ENCODE measurements at places on chromosomes 5 and 9. TPM values are rescaled to one million over a fixed set of nuclear protein-coding genes. Genes with fewer than 3 reads are reported as not detected.

ARPC5L gene
- 38.3 TPM for total RNA-seq

PCDHGA7 gene
- 11.6 TPM for total RNA-seq

DNA sequence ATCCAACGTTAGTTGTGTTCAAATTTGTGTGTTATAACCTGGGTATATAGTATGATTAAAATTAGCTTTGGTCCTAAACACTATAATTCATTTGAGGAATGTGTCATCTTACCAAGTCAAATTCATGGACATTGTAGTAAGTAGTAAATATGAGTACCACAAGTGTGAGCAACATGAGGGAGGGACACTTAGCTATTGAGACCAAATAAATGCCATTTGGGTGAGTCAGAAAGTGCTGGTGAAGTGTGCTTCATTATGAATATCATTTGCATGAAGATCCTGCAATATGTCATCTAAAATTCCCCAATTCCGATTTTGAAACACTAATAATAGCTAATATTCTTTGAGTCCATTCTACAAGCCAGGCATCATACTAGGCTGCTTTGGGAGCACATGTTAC lies 336.7 kb upstream of the KIF2A start:
- DNase-seq = no peak

PCDHA1 gene
- total RNA-seq = not detected

DNA sequence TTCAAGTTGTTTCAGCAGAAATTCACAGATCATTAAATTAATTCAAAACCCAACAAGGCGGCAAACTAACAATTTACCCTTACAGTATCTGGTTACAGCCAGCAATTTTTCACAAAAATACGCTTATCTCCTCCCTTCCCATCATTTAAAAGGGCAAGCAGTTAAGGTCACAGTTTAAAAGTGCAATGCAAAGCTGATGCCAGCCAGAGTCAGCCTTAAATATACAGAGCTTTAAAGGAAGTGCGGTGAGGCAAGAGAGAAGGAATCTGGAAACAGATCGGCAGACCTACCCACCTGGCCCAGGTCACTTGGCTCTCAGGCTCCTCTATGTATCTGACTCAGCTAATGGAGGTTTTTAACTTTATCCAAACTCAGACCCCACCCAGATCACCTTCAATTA lies 31.0 kb downstream of the EPB41L4A start:
- DNase-seq = no peak

DNA sequence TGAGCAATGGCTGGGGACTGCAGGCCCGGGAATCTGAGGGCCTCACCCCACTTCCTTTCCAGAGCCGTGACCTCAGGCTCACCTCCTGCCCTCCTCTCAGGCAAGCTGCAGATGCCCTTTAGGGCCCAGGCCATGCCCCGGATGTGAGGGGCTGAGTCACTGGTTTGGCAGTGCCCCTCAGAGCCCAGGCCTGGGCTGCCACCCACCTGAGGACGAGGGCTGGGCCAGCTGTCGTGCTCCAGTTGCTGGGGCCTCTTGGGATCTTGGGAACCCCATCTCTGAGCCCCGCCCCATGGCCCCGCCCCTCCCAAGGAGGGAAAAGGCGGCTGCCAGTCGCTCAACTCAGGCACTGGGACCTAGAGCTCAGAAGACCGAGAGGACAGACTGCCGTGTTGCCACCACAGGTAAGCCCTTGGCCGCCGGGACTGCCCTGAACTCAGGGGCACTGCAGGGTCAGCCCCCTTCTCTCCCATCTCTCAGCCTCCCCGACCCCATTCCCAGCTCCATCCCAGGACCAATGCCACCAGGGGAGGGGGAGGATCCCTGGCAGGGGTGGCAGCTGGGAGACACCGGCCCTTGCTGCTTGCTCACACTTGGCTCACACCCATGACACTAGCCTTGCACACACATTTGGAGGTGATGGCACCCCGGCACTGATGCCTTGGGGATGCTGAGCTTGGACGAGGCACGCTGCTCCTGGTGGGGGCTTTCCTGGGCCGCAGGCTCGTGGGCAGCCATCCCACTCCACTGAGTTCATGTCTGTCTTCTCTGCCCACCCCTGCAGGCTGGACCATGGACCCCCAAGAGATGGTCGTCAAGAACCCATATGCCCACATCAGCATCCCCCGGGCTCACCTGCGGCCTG lies at the start of gene CYSRT1:
Gene CYSRT1, plus strand, starts transcription at position 345 of the 865 bp plus-strand sequence. Its CDS starts 448 bp downstream, at position 793.
- DNase-seq = no peak

ZBTB43 gene
- total RNA-seq = 18.0 TPM

DNA sequence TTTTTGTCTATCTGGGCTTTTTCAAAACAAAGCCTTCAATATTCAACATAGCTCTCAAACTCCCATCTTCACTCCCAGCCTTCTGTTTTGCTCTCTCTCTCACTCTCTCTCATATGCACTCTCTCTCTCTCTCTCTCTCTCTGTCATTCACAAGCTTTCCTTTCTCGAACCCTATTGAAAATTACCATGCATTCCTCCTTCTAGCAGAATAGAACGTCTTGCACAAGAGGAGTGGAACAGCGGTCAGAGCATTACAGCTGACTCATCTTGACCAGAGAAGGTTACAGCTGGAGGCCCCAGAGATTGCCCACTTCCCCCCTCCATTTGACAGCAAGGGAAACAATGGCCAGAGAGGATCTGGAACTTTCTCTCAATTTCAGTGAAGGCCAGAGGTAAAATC lies 51.0 kb upstream of the LIFR start:
- no peak for DNase-seq

LRRC19 gene
- total RNA-seq = not detected
